ENCODE measurements at places on chromosomes 3 and 15. TPM values are rescaled to one million over a fixed set of nuclear protein-coding genes. Genes with fewer than 3 reads are reported as not detected.

Gene TMC3
- total RNA-seq, result not detected

Gene COMMD2
- total RNA-seq, result 23.7 TPM

Gene DUOXA1
- 1.5 TPM for total RNA-seq

Gene AADAC
- total RNA-seq, result not detected

Gene C3orf80
- total RNA-seq, result 2.2 TPM
